Lower leg skin (tissue), 4 donors: ENCODE measurements at places on chromosomes 3 and 15. TPM values are rescaled to one million over a fixed set of nuclear protein-coding genes. Genes with fewer than 3 reads are reported as not detected.
A peak's percentile ranks its signal among the peaks of the same experiment; 100 is the strongest.

GRCh38 chr3:184592371-184593219 lies 31.0 kb downstream of the EPHB3 start:
- no peak for DNase-seq

DNA sequence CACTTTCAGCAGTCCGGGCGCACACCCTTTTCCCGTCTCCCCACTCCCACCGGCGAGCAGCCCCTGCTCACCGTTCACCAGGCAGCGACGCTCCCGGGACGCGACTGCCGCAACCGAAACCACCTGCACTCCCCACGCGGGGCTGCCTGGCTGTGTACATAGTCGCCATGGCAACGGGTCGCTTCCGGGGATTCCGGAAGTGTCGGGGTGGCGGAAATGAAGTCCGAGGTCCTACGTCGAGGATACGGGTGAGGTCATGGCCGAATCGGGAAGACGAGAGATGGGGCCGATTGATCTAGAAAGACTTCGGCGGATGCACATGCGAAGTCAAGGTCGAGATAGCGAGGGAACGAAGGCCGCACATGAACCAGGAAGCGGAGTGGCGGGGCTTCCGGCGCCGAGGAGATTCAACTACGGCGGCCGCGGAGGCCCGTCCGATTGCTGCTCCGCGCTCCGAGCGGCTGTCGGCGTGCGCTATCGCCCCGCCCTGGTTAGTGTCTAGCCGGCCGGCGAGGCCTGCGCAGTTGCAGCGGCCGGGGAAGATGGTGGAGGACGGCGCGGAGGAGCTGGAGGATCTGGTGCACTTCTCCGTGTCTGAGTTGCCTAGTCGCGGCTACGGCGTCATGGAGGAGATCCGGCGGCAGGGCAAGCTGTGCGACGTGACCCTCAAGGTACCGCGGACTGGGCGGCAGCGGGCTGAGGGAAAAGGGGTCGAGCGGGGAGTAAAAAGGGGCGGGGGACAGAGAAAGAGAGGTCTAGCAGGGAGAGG lies at the start of the genes KIF9 and KLHL18:
Gene KIF9 (minus strand): TSS at position 376 of the 769 bp plus-strand sequence. CDS start 5,425 bp downstream, outside the sequence.
Gene KLHL18 (plus strand): TSS at position 521 of the 769 bp plus-strand sequence. CDS start 22 bp downstream, at position 543.
- peak; percentile 98 for DNase-seq

GRCh38 chr15:50059203-50059772 lies 59.7 kb downstream of the ATP8B4 start:
- no peak for DNase-seq

Gene IGDCC3
- total RNA-seq: not detected

DNA sequence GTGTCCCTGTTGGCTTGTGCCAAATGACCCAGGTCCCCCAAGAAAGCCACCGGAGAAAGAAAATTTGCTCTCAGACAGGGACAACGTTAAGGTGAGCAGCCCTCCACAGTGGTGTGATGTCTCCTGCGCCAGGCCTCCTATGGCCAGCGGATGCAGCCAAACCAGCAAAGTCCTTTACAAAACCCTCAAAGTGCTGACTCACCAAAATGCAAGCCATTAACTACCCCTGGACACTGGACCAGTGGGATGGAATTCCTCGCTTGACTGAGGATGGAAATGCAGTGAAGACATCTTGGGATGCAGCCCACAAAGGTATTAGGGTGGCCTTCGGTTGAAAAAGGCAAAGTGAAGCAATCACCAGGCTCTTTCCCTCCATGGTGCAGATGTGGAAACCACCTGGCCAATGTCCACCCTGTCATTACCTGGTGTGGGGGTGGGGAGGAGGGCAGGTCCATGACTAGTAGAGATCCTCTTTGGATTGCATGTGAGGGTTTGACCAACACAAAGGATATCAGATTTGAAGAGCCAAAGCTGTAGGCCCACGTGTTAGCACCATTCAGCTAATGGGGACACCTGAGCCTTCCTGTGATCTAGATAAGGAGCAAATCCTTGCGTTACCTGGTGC lies 127.4 kb upstream of the SLC6A11 start:
- DNase-seq: no peak

DNA sequence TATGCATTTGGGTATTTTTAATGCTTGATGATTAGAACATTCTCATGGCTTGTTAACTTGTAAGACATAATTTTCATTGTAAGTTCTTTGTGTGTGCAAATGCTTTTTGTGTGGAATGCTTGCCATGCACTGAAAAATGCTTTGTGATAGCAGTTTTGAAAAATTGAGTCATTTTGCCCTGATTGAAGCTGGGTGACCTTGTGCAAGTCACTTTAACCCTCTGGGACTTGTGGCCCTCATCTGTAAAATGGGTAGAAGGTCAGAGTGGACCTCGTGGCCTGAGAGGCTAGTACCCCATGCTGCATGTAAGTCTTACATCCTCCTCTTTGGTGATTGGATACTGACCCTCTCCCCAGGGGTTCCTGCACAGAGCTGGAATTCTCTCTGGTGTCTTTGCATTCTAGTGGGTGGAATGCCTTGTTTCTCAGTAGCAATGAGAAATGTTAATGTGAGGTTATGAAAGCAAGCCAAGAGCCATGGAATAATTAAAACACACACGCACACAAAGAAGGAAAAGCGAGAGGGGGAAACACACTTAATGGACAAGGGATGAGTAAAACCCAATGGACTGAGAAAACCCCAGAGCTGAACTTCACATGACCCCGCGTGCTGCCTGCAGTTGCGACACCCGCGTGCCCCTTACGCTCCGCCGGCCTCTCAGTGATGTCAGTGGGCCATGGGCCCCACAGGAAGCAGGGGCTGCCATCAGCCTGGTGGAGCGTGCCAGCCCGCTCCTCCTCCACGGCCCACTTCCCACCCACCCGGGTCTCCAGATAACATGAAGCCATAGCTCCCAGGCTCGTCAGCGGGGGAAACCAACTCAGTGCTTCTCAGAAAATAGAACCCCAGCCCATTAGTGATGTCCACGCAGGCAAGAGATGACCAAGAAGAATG lies 44.0 kb downstream of the SMAD3 start:
- peak; percentile 93 for DNase-seq

Gene MAGEL2
- not detected for total RNA-seq

Gene MORC1
- total RNA-seq: not detected
